ENCODE measurements at places on chromosomes 2 and 18.

DNA sequence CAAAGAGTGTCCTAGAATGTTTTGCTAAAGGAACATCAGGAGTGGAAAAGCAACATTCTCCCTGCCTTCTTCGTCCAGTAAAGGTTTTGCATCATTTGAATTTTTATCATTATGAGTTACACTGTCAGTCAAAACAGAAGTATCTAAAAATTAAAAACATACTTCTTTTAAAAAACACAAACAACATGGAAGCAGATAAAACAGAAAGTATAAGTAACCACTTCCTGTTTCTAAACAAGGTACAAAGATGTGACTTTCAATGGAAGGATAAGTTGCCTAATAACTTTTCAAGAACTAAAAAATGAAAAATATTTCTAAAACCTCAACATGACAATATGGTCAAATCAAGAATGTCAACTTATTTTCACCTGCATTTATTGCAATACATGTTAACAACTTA is 158.2 kb downstream of the STK39 start:
- no peak for DNase-seq

DNA sequence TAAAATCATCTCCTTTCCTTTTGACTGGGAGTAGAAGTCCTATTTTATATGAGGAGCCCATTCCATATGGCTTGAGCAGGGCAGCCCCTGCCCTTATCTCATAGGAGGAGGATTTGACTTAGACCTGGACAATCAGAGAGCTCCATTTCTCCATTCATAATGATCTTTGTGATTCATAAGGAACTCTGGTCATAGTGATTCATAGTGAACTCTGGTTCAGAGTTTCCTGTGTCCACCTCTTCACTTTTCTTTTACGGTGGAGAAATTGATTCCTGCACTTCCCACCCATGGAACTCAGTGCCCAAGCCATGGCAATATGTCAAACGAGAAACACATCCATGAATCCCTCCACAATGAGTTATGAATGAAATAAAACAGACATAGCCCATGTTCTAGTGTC is 12.8 kb upstream of the MYO3B start:
- DNase-seq: no peak

GRCh38 chr2:156398176-156398575 is 38.0 kb upstream of the GPD2 start:
- no peak for DNase-seq

DNA sequence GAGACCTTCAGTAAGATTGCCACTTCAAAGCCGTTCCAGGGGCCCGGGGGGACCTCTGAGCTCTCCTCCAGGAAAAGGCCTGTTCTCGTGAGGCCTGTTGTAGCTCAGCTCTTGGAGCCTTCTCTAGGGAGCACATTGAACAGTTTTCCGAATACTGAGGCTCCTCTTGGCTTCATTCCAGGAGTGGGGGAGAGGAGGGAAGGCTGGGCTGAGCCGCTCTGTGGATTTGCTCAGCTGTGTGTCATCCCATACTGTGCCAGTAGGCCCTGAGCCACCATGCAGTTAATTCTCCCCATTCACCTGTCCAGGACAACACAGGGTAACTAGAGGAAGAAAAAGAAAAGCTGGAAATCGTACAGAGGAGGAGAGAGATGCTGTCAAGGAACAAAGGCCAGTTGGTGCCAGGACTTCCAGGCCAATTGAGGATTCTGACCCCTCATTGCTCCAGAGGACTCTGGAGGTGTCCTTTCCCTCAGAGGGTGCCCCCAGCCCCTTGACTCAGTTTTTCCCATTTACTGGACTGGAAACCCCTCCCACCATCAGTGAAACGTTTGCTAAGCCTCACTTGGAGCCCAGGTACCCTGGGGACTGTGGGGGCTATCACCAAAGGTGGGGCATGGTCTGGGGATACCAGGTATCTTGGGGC is 41.4 kb downstream of the HS1BP3 start:
- DNase-seq: peak; percentile 47

DNA sequence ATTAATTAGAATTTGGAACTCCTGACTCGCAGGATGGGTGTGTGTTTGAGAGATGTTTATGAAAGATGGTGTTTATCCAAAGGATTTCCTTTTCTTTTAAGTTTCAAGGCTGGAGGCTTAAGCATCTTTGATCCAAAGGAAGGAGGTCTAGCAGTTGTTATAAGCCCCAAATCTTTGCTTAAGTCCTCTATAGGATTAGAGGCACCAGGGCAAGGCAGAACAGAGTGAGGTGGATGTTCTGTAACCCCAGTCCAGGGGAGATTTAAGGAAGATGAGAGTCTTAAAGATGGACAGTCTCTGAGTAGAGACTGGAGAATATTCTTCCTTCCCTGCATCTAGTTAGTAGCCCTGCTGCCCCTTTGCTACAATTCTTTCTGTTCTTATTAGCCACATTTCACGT is 17.5 kb downstream of the LBH start:
- no peak for DNase-seq

GRCh38 chr2:8752385-8752784 is 70.5 kb downstream of the ID2 start:
- DNase-seq: no peak

GRCh38 chr2:114083717-114084387 is 194.0 kb downstream of the ACTR3 start:
- no peak for DNase-seq

DNA sequence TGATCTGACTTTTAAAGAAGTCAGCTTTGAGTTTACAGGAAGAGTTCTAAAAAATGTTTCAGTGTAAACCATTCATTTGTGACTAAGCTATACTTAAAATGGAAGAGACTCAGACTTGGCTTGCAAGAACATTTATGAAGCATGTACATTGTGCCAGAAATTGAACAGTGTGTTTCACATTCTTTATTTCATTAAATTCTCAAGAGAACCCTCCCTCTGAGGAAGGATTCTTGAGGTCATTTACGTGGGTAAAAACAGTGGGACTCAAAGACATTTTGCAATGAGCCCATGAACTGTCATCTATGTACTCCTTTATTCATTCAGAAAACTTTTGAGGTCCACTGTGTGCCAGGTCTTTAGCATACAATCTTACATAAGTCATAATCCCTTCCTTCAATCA is 143.6 kb upstream of the ZNF521 start:
- no peak for DNase-seq

DNA sequence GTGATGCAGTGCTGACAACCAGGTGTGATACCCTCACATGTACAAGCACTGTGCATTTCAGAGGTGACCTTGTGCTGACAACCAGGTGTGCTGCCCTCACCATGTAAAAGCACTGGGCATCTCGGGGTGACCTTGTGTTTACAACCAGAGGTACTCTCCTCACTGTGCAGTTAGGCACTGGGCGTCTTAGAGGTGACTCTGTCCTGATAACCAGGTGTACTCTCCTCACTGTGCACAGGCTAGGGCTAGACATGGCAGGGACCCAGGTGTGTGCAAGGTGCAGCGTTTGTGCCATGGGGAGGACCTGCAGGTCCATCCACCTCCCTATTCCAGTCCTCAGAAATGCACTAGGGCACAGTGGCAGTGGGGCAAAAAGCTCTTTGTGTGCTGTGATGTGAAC is 8.5 kb upstream of the ALKAL2 start:
- no peak for DNase-seq

GRCh38 chr2:239108459-239108858 is 260.6 kb downstream of the TWIST2 start:
- no peak for DNase-seq

DNA sequence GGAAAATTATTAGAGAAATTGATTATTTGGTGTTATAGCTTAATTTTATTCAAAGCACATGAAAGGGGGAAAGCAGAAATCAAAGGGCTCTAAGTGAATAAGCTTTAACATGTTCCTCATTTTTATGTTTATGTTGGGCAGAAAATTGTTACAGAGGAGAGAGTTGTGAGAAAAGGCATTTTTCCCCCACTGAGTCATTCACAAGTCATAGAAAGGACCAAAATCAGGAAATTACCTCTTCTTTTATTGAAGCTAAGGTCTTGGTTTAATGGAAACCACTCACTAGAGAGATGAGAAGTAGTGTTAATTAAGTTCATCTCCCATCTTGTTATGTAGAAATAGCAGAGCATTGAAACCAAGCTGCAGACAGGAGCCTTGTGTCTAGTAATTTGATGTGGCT is 175.3 kb upstream of the THUMPD2 start:
- no peak for DNase-seq

GRCh38 chr2:212114489-212114888 is 424.1 kb downstream of the ERBB4 start:
- DNase-seq: no peak

DNA sequence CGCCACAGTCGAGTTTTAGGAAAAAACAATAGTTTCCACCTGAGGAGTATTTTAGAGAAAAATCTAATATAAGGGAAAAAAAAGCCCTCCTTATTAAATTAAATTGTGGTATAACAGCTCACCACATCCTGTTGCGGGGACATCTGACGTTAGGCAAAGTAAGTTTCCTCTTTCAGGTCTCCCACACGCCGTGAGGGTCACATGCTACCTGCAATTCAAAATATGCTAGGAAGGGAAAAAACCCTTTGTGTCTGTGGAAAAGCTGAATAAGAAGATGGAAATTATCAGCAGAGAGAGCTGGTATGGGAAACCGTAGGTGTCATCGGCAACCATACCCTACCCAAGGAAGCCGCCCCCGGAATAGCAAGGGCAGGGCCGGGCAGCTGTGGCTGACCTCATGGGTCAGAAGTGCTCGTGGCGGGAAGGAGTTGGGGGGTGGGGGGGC is 128.0 kb downstream of the NFATC1 start:
- no peak for DNase-seq

DNA sequence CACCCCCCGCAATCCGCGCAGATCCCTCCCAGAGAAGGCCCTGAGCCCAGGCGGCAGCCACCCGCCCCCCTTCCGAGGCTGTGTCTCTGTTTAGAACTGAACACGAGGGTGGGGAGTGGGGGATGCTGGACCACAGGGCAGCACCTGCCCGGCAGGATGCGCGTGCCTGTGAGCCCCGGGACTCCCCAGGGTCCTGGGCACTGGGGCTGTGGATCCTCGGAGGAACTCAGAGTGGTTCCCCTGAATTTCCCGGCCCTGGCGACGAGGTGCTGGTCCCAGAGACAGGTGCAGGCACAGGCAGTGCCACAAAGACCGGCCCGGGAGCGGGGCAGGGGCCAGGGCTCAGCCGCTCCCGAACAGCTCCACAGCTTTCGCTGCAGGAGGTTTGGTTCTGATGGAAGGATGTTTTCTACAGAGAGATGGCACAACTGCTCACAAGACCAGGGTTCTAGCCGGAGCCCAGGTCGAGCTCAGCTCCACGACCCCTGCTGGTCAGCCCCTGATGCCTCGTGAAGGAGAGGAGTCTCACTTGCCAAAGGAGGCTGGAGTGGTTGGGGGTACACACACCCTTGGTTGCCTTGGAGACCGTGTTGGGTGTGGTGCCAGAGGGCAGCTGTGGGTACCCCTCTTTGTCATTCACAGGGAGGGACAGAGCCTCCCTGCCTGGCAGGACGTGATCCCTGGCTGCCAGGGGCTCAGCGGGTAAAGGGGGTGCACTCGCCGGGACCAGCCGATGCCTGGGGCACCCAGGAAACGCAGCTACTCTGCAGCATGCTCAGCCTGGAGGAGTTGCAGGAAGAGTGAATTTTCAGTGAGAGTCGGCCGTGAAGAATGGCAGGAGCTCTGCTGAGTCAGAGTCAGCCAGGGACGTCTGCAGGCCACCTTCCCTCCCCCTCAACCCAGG is 4.4 kb upstream of the NEU4 start:
- DNase-seq: no peak

DNA sequence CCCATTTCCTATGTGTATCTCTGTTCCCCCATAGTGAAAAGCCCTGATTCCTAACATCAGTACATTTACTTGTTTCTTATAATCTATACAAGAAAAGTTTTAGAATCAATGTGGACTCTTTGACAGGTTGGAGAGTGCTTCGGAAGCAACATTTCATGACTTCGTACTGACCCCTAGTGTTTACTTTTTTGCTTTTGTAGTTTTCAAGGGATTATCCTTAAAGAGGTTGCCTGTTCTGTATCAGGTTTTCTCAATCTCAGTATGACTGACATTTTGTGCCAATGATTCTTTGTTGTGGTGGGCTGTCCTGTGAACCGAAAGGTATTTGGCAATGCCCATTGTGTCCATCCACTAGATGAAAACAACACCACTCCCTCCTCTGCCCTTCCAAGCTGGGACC is 43.3 kb upstream of the SERPINB2 start:
- DNase-seq: peak; percentile 5

GRCh38 chr18:9869715-9870430 is 15.9 kb upstream of the TXNDC2 start:
- no peak for DNase-seq

- DNase-seq: no peak
These were observed 56.0 kb downstream of the BOD1L2 start for GRCh38 chr18:57202881-57203280.

- no peak for DNase-seq
These were observed 63.8 kb downstream of the HAUS1 start for GRCh38 chr18:46167971-46168370.

GRCh38 chr2:393711-394696 is 106.1 kb upstream of the ALKAL2 start:
- no peak for DNase-seq

DNA sequence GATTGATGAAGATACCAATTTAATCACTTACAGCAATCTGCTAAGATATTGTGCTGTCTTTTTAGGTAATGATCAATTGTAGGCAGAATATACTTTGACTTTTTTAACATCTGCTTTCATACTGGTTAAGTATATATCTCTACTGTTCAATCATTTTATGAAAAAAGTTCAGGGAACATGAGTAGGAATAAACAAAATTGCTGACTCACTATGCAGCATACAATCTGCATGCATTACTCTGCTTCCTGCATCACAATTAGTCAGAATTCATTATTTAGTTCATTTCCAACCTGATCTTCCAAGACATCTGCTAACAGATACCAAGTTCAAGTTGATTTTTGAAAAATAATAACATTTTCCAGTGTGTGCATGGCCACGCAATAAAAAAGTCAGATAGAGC is 1430.4 kb upstream of the LRRTM1 start:
- DNase-seq: no peak

DNA sequence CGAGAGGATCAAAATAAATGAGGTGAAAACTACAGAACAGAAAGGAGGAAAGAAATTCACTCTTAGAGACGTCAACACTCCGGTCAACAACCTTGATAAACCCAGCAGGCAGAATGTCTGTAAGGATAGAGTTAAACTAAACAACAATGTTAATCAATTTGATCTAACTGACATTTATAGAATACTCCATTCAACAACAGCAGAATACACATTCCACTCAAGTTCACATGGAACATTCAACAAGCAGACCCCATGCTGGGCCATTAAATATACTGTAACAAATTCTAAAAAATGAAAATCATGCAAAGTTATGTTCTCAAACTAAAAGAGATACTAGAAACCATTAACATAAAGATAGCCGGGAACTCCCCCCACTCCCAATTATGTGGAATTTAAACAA is 41.8 kb downstream of the FAM210A start:
- no peak for DNase-seq

GRCh38 chr18:42976869-42977590 is 138.5 kb downstream of the RIT2 start:
- no peak for DNase-seq

Measured in SHP77 treated with DMSO at 0.1 percent for 48 hours (cell line).